ENCODE measurements at places on chromosomes 1 and 21.
A peak's percentile ranks its signal among the peaks of the same experiment; 100 is the strongest.

- DNase-seq: no peak
Measured at GRCh38 chr1:151510020-151510405, 1.2 kb upstream of the CGN start.

DNA sequence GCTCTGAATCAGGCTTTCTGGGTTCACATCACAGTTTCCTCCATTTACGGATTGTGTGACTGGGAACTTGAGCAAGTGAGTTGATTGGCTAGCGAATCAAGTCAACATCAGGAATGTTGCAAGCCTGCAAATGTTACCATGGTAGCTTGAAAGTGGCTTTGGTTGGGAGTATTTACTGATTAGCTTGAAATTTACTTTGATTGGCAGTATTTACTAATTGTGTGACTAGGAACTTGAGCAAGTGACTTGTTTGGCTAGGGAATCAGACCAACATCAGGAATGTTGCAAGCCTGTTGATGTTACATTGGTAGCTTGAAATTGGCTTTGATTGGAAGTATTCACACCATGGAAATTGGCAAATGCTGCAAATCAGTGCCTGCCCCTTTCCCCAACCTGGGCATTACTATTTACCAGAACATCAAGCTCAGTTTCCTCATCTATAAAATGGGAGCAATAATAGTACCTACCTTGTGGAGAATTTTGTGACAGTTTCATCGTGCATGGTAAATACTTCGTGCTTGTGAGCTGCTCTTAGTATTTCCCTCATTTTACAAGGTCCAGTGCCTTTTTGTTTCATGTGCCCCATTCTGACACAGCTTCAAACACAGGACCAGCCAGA lies 23.1 kb upstream of the B3GALNT2 start:
- DNase-seq: no peak

- DNase-seq: no peak
Measured at GRCh38 chr1:101006553-101006952, 19.0 kb downstream of the DPH5 start.

GRCh38 chr1:221164029-221164428 lies 284.8 kb downstream of the HLX start:
- DNase-seq: no peak

DNA sequence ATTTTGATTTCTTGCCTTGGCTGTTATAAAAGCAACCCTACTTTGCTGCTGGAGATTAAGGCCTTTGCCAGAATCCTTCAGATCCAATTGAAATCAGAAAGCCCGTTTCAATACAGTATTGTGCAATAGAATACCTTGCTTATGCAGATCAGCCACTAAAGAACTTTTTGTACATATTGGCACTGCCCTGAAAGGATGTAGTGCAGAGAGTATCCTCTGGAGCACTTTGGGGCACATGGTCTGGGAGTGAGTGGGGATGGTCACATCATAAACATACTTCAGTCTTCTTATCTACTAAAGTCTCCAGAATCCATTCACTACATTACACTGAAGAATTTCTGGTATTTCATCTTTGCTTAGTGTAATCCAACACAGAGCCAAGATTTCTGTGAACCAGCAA lies 189.0 kb downstream of the CENPF start:
- no peak for DNase-seq

- peak; percentile 28 for DNase-seq
Measured at GRCh38 chr1:16175610-16176553, 20.0 kb upstream of the EPHA2 start.

GRCh38 chr21:45154511-45155508 lies 80.4 kb downstream of the ADARB1 start:
- no peak for DNase-seq

DNA sequence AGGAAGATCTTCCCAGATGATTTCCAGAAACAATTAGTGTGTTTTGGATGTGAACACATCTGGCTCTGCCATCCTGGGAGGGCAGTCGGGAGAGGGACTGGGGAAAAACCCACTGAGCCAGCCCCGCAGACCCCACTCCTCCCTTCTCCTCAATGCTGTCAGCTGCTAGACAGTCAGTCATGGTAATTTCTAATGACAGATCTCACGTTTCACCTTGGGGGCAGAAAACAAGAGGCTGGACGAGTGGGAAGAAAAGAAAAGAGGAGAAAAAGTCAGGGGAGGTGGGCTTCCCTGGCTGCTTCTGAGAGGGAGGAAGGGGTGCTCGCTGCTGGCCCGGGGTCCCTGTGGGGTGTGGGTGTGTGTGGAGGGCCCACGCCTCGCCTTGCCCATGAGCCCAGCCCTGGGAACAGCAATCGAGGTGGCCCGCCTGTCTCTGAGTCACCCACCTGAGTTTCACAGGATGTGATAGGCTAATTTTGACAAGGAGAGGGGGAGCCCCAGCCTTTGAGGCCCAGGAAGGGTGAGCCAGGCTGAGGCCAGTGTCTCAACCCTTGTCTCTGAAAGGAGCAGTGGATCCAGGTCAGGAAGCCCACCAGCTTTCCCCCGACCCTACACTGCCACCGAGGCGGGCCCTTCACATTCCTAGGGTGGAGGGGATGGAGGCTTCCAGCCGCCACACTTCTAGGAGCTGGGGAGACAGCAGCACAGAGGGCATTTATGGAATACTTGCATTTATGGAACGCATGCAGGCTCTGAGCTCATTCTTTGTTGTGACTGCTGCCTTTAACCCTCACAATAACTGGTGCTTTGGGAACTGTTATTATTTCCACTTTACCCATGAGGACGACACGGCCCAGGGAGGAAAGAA lies 49.1 kb upstream of the IFNLR1 start:
- DNase-seq: no peak

DNA sequence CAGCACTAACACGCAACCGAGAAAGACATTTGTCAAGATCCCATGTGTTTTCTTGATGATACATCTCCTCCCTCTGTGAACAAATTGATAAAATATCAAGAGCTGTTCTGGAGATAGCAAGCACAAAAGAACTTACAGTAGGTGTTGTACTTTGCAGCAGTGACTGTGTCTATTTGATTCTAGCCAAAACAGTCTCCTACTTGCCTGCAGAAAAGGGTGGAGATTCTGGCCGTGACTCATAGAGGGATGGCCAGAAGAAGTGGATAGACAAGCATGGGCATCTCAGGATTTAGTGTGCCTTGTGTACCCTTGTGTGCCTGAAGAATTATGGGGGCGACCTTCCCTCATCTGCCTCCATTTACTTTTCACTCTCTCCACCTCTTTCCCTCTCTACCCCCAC lies 458.4 kb upstream of the LRRC7 start:
- no peak for DNase-seq
